ENCODE measurements at places on chromosomes 7 and 10.

GRCh38 chr10:19652750-19653149 is 163.5 kb upstream of the PLXDC2 start:
- DNase-seq = no peak

- no peak for DNase-seq
These were observed 11.2 kb upstream of the HTR5A start for GRCh38 chr7:155058896-155059295.

DNA sequence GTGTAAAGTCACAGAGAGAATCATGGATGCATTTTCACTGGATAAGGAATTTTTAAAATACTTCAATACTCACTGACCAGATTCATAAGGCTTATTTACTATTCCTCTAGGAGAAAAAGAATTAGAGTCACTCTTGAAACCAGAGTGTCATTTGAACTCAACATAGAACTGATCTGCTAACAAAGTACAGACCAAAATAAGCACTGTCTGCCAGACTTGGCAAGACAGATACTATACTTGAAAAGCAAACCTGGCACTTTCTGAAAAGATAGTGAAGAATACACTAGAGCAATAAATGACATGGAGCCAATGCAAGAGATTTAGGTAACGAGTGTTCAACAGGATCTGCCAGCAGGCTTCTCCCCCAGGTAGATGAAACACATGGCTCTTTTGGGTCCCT is 215.3 kb downstream of the CHCHD3 start:
- no peak for DNase-seq

GRCh38 chr10:110499796-110500514 is 2.2 kb downstream of the DUSP5 start:
- no peak for DNase-seq

DNA sequence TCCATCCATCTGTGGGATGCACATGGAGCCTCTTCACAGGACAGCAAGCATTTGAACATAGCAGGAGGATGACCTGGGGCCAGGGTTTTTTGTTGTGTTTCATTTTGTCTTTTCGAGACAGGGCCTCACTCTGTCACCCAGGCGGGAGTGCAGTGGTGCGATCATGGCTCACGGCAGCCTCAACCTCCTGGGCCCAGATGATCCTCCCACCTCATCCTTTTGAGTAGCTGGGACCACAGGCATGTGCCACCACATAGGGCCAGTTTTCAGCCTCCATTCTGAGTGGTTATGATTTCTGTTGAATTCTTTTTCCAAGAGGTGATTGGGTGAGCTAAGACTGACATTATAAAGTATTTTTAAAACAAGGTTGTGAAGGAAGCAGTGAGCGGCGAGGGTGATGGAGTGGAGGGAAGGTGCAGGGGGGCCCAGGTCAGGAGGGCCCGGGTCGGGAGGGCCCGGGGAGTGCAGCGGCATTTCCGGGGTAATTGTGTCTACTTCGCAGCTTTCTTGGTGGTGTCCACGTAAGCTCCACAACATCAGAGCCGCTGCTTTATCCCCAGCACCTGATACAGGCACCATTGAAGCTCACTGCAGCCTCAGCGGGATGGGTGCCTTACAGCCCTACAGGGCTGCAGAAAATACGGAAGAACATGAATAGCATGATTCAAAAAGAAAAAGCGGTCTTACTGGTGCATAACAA is 12.0 kb upstream of the LARP4B start:
- DNase-seq = no peak

DNA sequence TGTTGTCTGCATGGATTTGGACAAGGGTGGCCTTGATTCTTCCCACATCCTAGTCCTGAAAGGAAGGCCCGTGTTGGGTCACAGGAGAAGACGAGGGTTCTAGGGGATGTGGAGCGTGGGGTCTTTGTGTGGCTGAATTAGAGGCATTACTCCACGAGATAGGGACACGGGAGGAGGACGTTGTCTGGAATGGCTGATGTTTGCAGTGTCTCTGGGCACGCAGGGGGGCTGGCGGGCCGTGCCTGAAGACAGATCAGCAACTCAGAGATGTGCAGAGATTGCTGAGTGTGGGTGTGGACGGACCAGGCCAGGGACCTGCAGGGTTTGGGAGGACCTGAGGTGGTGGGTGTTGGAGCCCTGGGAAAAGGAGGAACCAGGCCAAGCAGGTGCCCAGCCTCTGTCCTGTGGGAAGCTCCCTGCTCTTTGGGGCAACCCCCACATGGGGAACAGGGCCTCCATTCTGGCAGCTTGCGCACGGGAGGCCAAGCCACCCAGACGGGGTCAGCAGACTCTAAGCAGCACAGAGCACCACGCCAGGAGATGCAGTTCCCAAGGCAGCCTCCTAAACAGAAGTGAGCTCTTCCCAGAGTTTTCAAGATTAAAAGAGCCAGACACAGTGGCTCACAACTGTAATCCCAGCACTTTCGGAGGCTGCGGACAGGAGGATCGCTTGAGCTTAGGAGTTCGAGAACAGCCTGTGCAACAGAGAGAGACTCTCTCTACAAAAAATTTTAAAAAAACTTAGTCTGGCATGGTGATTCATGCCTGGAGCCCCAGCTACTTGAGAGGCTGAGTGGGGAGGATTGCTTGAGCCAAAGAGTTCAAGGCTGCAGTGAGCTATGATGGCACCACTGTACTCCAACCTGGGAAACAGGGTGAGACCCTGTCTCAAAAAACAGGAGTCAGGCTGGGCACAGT is 71.0 kb upstream of the GTF2I start:
- DNase-seq = no peak

DNA sequence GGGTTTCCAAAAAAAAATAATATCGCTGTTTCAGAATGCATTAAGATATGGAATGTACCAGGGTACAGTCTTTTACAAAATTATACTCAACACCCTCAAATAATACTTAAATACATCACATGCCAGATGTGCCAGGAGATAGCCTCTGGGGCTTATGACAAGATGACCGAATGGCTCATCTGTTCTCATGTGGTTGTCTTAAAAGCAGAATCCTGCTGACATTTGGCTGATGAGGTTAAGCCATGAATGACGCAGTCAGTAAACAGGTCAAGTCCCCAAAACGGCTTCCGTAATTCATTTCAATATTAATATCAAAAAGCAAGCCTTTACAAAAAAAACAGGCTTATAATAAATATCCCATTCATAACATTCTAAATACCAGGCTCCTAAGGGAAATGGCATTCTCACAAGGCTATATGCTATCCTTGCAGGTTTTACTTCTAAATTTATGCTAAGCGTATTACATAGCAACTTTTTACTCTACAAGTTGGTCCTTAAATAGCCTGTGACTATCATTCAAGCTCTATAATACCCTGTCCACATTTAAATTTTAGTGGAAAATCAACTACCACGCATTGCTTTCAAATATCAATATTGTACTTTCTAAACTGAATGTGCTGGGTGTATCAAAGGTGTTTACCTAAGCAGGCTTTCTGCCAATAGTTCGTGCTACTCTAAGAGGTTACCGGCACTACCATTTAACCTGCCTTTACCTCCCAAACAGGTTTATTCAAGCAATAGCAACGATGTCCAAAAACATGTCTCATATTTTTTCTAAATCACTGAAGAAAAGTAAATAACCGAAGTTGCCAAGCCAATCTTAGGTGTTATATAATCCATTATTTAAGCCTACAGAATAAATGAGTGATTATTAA is 15.6 kb downstream of the SMURF1 start:
- DNase-seq = no peak

DNA sequence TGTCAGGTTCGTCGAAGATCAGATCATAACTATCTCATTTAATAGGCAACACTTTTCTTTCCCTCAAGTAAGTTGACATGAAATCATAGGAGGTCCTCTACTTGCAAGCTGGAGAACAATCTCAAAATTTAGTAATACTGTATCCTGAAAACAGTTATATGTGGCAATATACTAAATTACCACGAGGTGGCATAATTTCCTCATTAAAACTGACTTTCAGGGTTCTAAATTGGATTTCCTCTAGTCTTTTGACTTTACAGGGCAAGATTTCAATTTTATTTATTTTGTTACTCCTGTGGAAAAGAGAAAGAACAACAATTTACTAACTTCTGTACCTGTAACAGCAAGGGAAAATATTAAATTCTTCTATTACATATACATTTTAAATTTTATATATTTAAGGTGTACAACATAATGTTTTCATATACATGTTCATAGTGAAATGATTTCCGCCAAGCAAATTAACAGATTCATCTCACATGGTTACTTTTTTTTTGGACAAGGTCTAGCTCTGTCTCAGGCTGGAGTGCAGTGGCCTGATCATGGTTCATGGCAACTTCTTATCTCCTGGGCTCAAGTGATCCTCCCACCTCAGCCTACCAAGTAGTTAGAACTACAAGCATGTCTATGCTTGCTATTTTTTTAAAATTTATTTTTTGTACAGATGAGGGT is 53.4 kb upstream of the CYP2C18 start:
- DNase-seq = no peak

DNA sequence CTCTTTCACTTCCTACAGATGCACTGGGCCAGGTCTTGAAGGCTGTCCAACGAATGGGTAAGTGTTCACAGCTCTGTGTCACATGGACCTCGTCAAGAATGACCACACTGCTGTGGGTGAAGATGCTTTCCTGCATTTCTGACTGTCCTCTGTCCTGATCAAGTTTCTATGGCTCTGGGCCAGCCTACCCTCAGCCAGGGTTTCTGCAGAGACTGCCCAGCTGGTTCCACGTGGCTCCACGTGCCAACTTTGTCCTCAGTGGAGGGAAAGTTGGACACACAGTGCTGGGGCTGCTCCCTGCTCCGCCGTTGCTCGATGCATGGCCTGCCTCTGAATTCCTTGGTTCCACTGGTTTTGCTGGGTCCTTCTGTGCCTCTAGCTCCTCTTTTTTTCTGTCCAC is 152.3 kb downstream of the EGFR start:
- DNase-seq = no peak

DNA sequence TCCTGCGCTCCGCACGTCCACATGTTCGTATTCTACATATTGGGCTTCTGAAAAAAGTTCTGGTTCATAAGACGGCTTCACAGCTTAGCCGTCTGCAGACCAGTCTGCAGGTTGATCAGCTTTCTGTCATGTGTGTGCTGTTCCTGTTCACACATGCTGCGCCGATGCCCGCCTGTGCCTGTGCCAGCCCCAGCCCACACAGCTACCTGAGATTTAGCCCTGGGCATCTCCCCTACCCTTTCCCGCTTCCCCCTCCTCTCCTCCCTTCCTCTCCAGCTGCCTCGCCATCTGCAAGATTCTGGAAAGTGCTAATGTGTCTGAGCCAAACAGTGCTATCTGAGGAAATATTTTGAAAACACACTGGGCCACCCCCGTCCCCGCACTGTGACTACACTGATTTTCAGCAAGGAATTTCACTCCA is 7.1 kb downstream of the CHST3 start:
- no peak for DNase-seq

GRCh38 chr10:51129946-51130544 is 55.8 kb downstream of the PRKG1 start:
- DNase-seq = no peak

DNA sequence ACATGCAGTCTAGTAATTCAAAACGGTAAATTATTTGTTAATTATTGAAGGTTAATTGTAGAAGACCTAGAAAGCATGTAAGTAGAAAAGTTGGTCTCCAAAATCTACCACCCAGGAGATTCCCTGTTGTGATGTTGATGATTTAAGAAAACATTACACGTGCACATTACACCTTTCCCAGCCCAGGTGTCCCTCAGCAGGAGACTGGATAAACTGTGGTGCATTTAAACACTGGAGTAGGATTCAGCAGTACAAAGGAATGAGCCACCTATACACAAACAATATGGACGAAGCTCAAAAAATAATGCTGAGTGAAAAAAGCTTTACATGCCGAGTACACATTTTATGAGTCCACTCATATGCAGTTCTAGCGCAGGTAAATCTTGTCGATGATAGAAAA is 109.0 kb upstream of the STARD3NL start:
- DNase-seq = no peak

DNA sequence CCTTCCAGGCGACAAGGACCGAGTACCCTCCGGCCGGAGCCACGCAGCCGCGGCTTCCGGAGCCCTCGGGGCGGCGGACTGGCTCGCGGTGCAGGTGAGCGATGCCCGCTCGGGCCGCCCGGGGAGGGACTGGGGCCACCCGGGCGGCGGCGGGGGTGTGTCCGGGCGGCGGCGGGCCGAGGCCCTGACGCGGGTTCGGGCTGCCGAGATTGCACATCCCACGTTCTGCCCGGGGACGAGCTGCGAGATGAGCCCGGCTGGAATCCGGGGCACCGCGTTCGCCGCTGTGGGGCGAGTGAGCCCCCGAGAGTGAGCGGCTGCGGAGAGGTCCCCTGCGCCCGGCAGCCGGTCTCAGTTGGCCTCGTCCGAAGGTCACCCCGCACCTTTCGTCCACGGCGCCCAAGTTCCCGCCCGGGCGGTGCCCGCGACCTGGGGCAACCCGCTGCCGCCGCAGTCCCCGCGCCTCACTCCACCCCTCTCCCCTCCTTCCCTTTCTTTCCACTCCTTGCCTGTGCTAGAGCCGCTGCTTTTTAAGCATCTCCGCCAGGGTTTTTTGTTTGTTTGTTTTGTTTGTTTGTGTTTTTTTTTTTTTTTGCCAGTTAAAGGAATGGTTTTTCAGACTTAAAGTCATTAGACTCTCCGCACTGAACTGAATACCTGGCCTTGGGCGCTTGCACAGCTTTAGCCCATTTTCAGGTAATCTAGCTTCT is 515 bp downstream of the RALA start:
- DNase-seq = peak; percentile 67

DNA sequence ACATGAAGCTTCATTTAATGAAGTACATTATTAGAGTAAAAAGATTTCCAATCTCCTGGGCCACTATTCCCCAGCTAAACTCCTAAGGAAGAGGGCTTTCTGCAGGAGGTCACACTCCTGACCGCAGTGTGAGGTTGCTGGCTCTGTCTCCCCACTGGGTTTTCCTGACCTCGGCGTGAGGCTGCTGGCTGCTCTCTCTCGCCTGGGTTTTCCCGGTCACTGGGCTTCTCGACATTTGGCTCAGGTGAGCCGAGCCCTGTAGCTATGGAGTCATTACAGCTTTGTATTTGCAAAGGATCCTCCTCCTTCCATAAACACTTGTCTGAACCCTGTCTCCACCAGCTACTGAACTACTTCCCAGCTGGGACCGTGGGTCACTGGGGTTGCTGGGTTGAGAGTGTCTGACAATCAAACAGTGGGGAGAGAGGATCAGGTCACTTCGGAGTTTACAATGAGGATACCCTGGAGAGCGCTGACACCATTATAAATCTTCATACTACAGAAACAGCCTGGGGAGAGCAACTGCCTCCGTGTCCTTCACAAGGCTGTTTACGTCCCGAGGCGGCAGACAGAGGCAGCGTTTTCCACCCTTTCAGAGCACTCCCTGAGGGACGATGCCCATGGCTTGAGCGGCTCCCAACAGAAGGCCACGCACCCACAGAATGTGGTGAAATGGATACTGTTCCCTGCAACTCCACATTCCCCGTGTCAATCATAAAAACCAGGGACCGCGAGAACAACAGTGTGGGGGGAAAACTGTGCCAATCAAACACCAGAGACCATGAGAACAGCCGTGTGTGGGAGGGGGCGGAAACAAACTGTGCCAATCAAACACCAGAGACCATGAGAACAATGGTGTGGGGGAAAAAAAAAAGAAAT is 226.2 kb downstream of the ZMYND11 start:
- no peak for DNase-seq

- DNase-seq = no peak
These were observed 68.9 kb upstream of the NMT2 start for GRCh38 chr10:15237351-15237750.

- no peak for DNase-seq
These were observed 305.6 kb downstream of the ARL4A start for GRCh38 chr7:12993025-12993424.
